ENCODE measurements at places on chromosomes 16 and 17. TPM values are rescaled to one million over a fixed set of nuclear protein-coding genes. Genes with fewer than 3 reads are reported as not detected.

- peak; percentile 31 for DNase-seq
Observed at GRCh38 chr17:40553694-40554534, 11.4 kb downstream of the CCR7 start.

- DNase-seq, result no peak
Observed at GRCh38 chr16:10622036-10622921, 41.9 kb upstream of the EMP2 start.

DNA sequence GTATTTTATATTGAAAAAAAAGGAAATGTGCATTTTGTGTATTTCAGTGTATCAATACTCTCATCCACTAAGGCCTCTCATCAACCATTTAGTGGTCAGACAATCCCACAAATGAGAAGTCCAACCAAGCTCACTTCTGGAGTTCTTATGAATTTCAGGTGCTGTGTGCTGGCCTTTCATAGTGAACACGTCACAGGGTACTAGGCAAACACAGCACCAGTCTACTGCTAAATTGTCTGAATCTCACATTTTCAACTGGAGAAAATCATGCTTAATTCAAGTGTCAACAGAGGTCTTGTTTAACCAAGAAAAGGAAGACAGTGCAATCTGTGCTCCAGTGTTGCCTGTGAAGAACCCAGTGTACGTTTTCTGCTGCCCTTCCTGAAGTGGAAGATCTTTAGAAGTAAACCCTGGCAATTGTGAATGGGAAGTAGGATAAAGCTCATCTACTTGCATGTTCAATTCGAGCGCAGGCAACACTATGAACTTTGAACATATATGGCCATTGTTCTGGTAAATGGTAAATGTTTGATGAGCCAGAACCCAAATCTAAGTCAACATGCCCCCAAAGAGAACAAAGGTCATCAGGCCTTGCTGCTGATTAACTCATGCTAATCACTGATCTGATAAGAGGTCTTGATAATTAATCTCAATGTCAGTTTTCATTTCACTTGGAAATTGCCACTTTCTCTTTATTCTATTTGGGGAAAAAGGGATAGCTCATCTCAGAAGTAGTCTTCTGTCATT, 439.2 kb upstream of the SOX9 start:
- no peak for DNase-seq

DYNLRB2 gene
- not detected for total RNA-seq

CHST5 gene
- not detected for total RNA-seq

- DNase-seq, result peak; percentile 91
Observed at GRCh38 chr16:68843482-68844210, at the start of gene TANGO6. Gene TANGO6, plus strand, starts transcription at chr16:68843531. Its CDS starts 87 bp downstream, at chr16:68843618.

KRT12 gene
- total RNA-seq, result not detected
